ENCODE measurements at places on chromosomes 4 and X.

DNA sequence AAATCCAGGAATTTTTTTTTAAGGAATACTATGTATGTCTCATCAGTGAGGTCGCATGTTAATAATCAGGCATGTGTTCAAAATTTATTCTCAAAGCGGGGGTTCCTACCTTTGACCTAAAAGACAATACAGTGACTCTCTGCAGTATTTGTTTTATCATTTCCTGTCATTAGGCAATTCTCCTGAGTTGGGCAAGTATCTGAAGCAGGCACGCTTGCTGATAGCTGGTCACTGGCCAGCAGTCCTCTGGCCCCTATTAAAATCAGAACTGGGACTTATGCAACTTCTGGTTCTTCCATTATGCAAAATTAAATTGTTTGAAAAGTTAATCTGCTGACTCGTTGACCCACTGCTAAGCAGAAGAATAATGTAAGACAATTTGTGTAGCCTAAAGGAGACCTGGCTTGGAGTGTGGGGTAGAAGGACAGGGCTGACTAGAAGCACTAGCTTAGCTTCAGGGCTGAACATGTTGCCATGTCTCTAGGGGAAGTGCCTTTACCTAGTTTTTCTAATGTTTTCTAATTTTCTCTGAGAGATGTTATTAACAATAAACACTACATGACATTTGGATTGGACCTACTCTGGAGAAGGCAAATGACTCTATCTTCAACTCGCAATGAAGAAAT is 36.0 kb upstream of the GABRA2 start:
- DNase-seq = no peak

- DNase-seq = no peak
These were observed 289.8 kb upstream of the SFRP2 start for GRCh38 chr4:154078504-154079350.

DNA sequence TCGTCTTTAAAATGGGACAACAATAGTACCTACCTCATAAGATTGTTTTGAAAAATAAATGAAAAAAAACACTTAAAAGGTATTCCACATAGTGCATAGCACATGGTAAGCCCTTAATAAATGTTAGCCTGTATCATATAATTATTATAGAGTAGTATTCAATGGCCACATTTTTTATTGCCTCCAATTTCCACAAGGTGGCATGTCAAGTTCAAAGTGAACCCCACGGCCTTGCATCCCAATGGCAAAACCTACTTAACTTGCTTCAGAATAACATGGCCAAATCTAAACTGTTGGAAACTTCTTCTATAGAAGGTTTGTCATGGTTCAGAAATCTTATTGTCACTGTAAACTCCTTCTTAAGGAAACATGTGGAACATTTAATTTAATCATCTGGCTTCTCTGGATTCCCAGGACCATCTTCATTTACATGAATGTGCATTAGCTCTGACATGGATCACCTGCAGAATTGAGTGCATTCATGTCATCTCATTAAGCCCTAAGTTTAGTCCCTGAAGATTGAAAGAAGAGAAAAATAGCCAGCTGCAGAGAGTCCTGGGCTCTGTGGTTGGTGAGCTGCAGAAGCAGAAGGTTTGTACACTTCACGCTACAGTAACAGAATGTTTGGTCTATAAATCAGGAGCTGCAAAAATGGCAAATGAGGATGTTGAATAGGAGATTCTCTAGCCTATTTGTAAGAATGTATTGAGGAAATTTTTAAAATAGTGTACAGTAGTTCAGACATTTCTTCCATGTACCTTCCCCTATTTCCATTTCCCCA is 61.0 kb downstream of the ANXA3 start:
- peak; percentile 46 for DNase-seq

DNA sequence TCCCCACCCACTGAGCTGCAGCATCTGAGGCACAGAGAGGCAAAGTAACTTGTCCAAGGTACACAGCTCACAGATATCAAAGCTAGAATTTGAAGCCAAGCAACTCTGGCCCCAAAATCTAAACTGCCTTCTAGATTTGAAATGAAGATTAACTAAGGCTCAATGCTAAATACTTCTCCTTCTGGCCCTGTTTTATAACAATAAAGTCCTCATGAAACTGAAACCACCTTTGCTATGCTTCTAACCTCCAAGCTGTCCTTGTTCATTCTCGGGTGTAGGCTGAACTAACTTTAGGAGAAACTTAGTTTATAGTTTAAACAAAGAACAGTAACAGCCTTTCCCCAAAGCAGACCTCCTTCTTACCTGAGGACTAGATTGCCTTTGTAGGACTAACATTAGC is 93.6 kb downstream of the DCTD start:
- no peak for DNase-seq

- peak; percentile 72 for DNase-seq
These were observed 280.5 kb downstream of the GPM6A start for GRCh38 chr4:175531405-175532091.

DNA sequence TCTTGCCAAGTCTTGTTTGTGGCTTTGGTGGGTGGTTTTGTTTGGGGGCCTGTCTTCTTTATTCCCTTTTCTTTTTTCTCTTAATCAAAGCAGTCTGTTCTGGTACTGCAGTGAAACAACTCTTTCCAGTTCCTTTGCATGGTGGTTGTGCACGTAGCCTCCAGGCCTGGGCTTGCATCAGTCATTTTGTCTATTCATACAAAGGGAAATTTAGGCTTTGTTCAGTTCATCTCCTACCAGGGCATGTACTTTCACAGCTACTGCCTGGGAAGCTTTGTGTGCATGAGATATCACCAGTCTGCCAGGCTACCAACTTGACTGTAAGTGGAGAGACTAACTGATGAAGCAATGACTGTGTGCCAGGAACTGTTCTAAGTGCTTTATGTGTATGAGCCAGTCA is 8.5 kb downstream of the TRIM2 start:
- no peak for DNase-seq
